ENCODE measurements at places on chromosomes 2 and 18.

DNA sequence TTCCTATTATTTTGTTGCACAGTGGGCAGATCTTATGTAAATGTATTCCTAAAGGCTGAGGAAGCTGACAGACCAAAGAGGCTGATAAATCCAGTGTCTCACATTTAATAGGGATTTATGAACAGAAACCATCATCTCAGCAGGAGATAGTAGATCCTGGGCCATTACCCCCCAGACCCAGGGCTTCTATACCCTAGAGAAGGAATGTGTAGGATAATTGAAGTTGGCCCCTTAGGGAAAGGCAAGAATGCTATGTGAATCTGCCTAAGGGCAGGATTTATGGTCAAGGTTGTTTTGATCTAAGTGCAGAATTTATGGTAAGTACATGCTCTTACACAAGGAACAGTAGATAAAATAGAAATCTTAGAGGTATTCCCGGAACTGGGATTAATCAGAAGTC is 29.0 kb downstream of the RPL37A start:
- no peak for DNase-seq

DNA sequence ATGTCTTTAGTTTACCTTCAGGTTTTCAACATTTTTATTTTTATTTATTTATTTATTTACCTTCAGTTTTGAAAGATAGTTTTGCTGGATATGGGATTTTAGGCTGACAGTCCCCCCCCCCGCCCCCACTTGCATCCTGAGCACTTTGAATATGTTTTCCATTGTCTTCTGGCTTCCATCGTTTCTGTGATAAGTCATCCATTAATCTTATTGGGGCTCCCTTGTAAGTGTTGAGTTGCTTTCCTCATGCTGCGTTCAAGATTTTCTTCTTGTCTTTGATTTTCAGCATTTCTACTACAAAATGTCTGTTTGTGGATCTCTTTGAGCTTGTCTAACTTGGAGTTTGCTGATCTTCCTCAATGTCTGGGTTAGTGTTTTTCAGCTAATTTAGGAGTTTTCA is 19.4 kb upstream of the LDLRAD4 start:
- no peak for DNase-seq

DNA sequence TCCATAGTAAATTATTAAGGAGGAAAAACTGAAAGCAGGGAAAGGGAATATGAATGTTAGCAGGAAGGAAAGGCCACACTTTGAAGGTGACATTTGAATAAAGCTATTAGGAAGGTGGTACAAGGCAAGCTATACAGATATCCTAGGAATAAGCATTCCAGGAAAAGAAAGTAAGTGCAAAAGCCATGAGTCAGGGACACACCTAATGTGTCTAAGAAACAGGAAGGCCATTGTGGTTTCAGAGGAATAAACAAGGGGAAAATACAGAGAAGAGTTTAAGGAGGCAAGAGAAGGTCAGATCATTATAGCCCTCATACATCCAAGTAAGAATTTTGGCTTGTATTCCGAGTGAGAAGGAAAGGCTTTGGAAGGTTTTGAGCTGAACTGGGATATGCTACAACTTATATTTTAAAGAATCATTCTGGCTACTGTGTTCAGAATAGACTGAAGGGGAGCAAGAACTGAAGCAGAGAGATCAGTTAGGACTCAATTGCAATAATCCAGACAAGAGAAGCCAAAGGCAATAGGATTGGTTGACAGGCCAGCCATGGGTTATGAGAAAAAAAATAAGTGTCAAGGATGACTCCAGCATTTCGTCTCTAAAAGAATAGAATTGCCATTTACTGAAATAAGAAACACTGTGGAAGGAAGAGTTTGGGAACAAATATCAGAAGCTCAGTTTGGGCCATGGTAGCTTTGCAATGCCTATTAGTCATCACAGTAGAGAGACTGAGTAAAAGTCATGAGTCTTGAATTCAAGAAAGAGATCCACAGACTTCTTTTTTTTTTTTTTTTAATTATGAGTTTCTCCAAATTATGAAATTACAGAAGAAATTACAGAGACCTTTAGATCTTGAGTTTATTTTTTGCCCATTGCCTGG is 11.3 kb downstream of the RAD51AP2 start:
- DNase-seq: no peak

- no peak for DNase-seq
Observed at GRCh38 chr2:23492921-23493320, 107.9 kb downstream of the KLHL29 start.

DNA sequence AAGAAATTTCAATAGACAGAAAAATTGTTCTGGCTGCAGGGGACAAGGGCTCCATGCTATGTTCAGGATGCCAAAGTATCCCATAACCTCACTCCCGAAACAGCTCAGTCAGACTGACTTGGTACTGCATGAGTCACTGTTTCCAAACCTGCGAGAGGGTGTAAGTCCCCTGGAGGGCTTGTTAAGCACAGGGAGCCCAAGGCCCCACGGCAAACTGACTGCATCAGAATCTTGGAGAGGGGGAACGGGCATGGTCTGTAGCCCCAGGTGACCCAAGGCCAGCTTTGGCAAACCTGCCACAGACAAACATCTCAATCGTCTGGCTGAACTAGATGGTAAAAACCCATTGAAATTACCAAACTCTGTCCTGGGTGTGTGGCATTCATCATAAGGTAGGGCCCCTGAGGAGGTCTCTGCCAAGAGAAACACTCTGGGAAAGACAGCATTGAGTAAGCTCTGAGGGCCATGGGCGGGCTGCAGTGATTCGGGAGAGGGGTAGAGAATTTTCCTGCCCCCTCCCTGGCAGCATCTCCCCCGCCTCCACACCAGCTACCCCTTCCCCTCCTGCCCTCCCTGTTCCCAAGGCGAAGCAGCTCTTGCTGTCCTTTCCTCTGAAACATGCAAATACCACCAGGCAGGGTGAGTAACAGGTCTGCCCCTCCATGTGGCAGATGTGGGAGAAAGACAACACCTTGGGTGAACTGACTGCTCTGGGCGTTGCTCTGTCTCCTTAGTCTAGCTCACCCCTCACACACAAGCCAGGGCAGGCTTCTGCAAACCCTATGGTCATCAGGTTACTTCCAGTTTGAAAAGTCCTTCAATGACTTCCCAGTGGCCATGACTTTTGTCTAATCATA is 274.7 kb upstream of the SIX2 start:
- DNase-seq: no peak

DNA sequence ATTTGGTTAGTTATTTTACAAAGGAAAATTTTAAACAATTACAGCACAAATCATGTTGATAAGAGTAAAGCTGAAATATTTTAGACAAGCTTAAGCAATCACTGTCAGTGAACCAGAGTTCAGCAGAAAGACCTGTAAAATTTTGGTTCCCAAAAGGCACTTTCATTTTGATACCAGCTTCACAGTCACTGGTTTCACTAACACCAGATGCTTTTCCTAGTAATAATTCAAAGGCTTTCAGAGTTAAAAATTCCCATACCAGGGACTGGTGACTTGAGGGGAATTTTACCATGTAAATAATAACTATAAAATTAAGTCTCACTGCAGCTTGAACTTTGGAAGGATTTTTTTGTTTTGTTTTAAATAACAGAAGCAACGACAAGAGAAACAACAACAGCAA is 102.3 kb upstream of the CD302 start:
- DNase-seq: no peak

DNA sequence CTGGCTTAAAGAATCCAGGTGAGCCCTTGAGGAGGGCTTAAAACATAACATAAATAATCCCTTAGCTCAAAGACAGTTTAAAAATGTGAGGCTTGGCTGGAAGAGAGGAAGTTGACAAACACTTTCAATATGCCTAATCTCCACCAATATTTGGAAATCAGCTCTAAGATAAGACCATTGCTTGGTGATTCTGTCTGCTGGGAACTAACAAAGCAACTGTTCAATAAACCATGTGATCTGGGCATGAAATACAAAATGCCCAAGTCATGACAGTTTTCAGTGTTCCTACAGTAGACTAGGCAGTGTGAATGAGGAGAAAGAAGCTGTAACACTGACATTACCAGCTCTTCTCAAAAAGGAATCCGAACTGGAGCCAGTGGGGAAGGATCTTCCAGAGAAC is 10.7 kb downstream of the MFF start:
- DNase-seq: no peak

- no peak for DNase-seq
Observed at GRCh38 chr2:20614201-20615067, 36.5 kb downstream of the HS1BP3 start.

All from stimulated activated CD8-positive, alpha-beta memory T cell treated with anti-CD3 and anti-CD28 coated beads, Interleukin-7, amount 100 ng/mL, for 1 hour (primary cell).